Activated naive CD8-positive, alpha-beta T cell treated with anti-CD3 and anti-CD28 coated beads for 36 hours (primary cell): ENCODE measurements at places on chromosomes 3 and 15. TPM values are rescaled to one million over a fixed set of nuclear protein-coding genes. Genes with fewer than 3 reads are reported as not detected.

ISG20 gene
- 110 TPM for total RNA-seq

- H3K4me3 ChIP-seq = no peak overlapping the region
- no peak for DNase-seq
These were observed 112.2 kb upstream of the ABHD17C start for GRCh38 chr15:80582816-80583423.

DNA sequence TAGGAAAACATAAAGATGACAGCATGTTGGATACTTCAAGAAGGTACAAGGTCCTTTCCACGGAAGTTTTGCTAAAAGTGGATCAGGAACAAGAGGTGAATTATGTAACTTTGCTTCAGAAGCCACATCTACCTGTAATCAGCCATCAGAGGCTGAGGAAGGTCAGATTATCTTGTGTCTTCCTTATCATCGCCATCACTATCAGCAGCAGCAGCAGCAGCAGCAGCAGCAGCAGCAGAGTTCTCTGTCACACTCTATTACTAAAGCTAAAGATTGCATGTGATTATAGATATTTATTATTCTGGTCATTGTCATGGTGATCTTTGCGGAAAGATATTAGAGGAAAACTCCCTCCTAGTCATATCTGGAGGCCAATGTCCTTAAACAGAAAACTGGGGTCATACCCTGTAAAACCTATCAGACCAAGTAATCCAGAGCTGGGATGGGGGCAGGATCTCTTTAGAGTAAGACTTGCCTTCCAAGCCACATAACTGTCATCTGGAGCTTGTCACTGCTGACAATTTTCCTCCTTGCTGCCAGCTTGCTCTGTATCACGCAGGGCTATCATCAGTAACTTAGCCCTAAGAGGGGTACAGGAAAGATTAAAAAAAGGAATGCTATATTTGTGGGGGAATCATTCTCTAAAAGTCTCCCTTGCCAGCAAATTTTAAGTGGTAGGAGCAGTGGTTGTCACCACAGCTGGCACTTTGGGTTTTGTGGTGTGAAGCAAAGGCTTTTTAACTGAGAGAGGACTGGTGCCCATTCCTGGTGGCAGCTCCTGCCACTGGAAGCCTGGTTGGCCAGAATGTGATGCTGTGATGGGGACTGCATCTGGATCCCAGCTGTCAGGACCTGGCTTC, 130.9 kb upstream of the RASGRP1 start:
- no peaks in the 10 kb centered on the region for H3K27me3 ChIP-seq
- peak overlapping the region; percentile 64 for H3K27ac ChIP-seq
- no peak for DNase-seq

DNA sequence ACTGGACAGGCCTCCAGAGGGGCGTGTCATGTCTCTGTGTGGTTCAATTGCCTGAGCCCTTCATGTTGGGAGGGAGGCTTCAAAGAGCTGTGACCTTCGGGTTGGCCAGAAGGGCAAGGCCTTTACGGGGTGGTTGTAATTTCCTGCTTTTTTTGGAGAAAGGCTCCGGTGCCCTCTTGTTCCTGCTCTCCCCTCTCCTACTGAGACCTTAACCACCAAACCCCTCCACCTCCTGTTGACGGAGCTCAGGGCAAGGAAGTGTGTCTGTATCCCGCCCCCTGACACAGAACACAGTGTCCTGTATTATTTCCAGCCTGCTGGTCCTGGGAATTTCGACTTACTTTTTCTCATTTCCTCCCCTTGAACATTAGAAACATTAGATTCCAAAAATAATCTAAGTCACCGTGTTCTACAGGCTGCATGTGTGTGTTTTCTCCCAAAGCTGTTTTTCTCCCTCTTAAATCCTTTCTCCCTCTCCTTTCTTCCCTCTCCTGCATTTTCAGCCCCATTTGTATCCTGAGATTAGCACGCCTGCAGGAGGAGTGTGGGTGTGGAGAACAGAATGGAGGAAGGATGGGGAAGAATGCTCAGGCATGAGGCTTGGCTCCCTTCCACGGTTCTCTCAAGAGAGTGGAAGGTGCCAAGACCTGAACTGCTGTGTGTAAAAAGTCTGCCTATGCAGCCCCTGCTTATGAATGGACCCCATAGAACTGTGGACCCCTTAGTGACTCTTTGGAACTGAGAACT, 285.4 kb upstream of the ROPN1 start:
- no peaks in the 10 kb centered on the region for H3K36me3 ChIP-seq
- H3K4me3 ChIP-seq = no peak overlapping the region
- peaks cover 7% of the 10 kb centered on the region for H3K27me3 ChIP-seq
- H3K27ac ChIP-seq = no peak overlapping the region

- peaks cover 6% of the 10 kb centered on the region for H3K27me3 ChIP-seq
- no peak overlapping the region for H3K27ac ChIP-seq
- DNase-seq = no peak
- no peaks in the 10 kb centered on the region for H3K4me1 ChIP-seq
- H3K36me3 ChIP-seq = no peaks in the 10 kb centered on the region
These were observed 454.7 kb downstream of the DIPK2A start for GRCh38 chr3:144426366-144426765.

GRCh38 chr15:79656151-79657000, 224.2 kb downstream of the MINAR1 start:
- H3K27me3 ChIP-seq = peaks cover 29% of the 10 kb centered on the region
- H3K36me3 ChIP-seq = no peaks in the 10 kb centered on the region
- no peaks in the 10 kb centered on the region for H3K4me1 ChIP-seq

- no peaks in the 10 kb centered on the region for H3K36me3 ChIP-seq
- H3K4me1 ChIP-seq = no peaks in the 10 kb centered on the region
- no peak overlapping the region for H3K27ac ChIP-seq
- no peak overlapping the region for H3K4me3 ChIP-seq
- no peak for DNase-seq
These were observed 287.1 kb upstream of the PPP2R3A start for GRCh38 chr3:135678386-135678785.

TUSC7 gene
- not detected for total RNA-seq

ULK4 gene
- total RNA-seq = 9.8 TPM

GRCh38 chr3:48561045-48561736, 2.4 kb downstream of the UCN2 start:
- H3K4me3 ChIP-seq = peak overlapping the region; percentile 19
- no peaks in the 10 kb centered on the region for H3K36me3 ChIP-seq
- peaks cover 15% of the 10 kb centered on the region for H3K4me1 ChIP-seq
- no peaks in the 10 kb centered on the region for H3K27me3 ChIP-seq

DNA sequence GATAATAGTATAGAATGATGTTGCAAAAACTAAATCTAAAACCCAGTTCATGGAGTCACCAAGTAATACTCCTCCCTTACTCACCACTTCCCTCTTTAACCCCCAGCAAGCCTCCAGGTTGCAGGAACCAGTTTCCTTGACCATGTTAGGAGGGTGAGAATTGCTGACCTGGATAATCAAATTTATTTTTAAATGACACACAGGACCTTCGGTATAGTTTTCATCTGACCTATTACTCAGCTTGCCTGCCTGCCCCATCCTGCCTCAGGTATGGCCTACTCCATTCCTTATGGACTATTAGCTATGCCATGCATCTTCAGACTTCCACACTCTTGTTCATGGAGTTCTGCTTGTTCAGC, 883 bp downstream of the RTP4 start:
- no peak for DNase-seq
- no peaks in the 10 kb centered on the region for H3K27me3 ChIP-seq
- peak overlapping the region; percentile 82 for H3K4me3 ChIP-seq
- peaks cover 14% of the 10 kb centered on the region for H3K4me1 ChIP-seq
- peaks cover 43% of the 10 kb centered on the region for H3K36me3 ChIP-seq
- H3K27ac ChIP-seq = peak overlapping the region; percentile 98

DNA sequence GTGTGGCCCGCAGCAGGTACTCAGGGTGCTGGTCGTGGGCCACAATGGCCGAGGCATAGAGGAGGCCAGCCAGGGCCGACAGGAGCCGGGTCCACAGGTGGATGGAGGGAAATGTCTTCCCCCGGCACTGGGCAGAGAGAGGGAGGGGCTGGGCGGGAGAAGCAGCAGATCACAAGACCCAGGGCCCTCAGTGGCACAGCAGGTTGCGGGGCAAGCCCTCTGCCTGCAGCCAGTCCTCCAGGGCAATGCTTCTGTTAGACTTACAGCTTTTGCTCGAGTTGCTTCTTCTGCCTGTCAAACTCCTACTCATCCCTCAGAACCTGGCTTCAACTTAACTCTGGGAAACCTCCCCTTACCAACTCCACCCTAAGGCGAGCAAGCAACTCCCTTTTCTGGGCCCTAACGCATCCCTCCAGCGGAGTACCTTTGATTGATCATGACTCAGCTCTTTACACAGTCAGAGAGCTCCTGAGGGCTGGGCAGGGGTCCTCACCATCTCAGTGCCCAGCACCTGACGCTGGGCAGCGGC, 16.0 kb downstream of the TMEM44 start:
- no peak for DNase-seq
- no peaks in the 10 kb centered on the region for H3K27me3 ChIP-seq
- peaks cover 2% of the 10 kb centered on the region for H3K4me1 ChIP-seq
- no peak overlapping the region for H3K27ac ChIP-seq
- H3K4me3 ChIP-seq = no peak overlapping the region
- no peaks in the 10 kb centered on the region for H3K36me3 ChIP-seq

- H3K27ac ChIP-seq = no peak overlapping the region
- H3K27me3 ChIP-seq = peaks cover 8% of the 10 kb centered on the region
- no peaks in the 10 kb centered on the region for H3K36me3 ChIP-seq
- no peak for DNase-seq
- H3K4me1 ChIP-seq = no peaks in the 10 kb centered on the region
These were observed 16.4 kb upstream of the SLITRK3 start for GRCh38 chr3:165212580-165212979.

OCA2 gene
- total RNA-seq = not detected

DNA sequence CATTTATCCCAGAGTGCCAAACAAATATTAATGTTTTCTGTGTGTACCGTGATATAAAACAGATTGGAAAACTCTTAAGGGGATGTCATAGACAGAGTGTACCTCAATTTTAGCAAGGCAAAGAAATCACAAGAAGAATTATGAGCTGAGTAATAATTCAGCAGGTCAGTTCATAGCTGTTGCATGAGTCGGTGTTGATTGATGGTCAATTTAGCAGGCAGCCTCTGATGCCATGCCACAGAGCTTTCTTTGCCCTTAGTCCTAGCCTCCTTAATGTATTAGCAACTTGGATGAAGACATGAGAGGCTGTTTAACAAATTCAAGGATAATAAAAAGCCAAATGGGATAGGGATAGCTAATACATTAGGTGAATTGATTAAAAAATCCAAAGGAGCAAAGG, 6.8 kb downstream of the SLC35A5 start:
- DNase-seq = no peak
- H3K36me3 ChIP-seq = peaks cover 13% of the 10 kb centered on the region
- H3K27ac ChIP-seq = no peak overlapping the region

GRCh38 chr3:19272296-19272695, 124.0 kb downstream of the KCNH8 start:
- peaks cover 3% of the 10 kb centered on the region for H3K27me3 ChIP-seq
- no peak for DNase-seq
- no peaks in the 10 kb centered on the region for H3K36me3 ChIP-seq
- no peaks in the 10 kb centered on the region for H3K4me1 ChIP-seq

MYLK gene
- total RNA-seq = not detected

GRCh38 chr3:71001303-71001830, 582.2 kb downstream of the FOXP1 start:
- H3K27ac ChIP-seq = peak overlapping the region; percentile 59
- H3K4me3 ChIP-seq = no peak overlapping the region
- peaks cover 49% of the 10 kb centered on the region for H3K36me3 ChIP-seq
